ENCODE measurements at places on chromosomes 13 and 19.
A peak's percentile ranks its signal among the peaks of the same experiment; 100 is the strongest.

GRCh38 chr19:13121551-13122274 is 3.6 kb downstream of the NACC1 start:
- DNase-seq, result peak; percentile 62

GRCh38 chr19:408902-409515 is at the start of gene C2CD4C:
C2CD4C (minus strand) TSS chr19:409147; CDS start chr19:408361, 786 bp downstream.
- no peak for DNase-seq

DNA sequence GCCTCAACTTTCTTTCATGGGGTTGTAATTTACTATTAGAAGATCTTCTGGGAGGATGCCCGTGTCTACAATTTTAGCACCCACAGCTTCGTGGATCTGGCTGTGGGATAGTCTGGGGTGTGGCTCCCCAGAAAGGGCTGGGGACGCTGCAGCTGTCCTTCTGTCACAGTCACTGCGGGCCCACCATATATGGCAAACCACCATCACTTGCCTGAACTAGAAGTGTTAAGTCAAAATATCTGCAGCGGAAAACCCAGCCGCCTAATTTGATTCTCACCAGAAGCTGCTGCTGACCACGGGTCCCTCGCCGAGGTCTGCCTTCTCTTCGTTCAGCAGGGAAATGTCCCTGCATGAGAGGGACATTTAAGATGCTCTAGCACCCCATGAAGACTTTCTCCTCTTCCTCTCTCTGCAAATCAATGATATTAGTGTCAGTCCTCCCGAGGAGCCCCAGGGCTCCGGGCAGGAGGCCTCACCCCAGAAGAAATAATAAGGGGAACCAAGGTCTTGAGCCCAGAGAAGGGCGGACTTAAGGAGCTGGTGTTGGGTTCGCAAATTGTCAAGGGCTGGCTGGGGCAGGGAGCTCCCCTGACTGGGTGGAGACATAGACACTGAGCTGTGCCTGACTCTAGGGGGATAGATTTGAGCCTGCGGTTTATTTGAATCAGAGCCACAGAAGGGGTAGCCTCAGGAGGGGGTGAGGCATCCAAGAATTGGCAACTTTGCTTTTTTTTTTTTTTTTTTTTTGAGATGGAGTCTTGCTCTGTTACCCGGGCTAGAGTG is 3.0 kb upstream of the MATK start:
- no peak for DNase-seq

GRCh38 chr19:47854459-47854858 is 4.6 kb upstream of the TPRX2 start:
- no peak for DNase-seq

GRCh38 chr13:44148159-44148914 is 225.3 kb upstream of the SERP2 start:
- DNase-seq, result no peak

DNA sequence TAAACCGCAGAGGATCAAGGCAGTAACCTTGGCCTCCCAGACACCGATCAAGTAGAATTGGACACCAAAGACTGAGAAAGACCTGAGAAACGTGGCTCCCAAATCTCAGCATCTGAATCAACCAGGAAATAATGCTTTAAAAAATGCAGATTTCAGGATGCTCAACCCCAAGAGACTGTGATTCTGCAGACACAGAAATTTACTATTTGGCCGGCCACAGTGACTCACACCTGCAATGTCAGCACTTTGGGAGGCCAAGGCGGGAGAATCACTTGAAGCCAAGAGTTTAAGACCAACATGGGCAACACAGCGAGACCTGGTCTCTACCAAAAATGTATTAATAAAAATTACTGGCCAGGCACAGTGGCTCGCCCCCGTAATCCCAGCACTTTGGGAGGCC is 6.2 kb downstream of the ABCC4 start:
- DNase-seq, result no peak

DNA sequence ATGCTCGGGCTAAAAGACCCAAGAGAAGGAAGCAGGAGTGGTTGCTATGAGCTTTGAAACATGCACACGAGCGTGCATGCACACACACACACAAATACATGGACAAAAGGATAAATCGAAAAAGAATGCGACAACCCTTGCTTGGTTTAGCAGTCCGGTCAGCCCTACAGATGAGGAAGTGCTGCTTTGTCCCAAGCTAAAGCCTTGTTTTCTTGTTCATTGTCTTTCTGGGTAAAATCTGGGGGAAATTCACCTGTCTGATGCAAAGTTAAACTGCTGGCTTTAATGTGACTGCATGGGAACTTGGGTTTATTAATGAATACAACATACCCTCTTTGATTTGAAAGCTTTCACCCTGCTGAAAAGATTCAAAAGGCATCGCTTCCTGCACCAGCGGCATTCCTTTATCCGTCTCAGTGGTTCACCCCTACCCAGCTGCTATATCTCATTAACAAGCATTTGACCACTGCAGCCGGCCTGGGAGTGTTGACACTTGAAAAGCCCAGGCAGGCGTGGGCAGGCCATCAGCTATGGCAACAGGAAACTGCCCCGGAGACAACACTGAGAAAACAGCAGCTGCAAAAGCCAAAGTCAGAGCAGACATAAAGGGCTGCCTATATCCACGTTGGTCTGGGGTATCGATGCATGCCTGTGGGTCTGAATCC is 301.7 kb downstream of the NDFIP2 start:
- peak; percentile 45 for DNase-seq

DNA sequence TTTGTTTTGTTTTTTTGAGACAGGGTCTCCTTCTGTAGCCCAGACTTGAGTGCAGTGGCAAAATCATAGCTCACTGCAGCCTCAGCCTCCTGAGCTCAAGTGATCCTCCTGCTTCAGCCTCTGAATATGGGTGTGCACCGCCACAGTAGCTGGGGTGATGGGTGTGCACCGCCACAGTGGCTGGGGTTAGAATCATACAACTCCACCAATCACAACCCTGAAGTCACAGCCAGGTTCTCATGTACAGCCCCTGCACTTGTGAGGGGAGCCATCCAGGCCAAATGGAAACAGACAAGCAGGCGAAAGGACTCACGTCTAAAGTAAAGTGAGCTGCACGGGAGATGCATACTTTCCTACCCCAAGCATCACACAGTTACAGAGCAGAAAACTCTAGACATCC is 63.1 kb upstream of the RANBP3 start:
- no peak for DNase-seq

DNA sequence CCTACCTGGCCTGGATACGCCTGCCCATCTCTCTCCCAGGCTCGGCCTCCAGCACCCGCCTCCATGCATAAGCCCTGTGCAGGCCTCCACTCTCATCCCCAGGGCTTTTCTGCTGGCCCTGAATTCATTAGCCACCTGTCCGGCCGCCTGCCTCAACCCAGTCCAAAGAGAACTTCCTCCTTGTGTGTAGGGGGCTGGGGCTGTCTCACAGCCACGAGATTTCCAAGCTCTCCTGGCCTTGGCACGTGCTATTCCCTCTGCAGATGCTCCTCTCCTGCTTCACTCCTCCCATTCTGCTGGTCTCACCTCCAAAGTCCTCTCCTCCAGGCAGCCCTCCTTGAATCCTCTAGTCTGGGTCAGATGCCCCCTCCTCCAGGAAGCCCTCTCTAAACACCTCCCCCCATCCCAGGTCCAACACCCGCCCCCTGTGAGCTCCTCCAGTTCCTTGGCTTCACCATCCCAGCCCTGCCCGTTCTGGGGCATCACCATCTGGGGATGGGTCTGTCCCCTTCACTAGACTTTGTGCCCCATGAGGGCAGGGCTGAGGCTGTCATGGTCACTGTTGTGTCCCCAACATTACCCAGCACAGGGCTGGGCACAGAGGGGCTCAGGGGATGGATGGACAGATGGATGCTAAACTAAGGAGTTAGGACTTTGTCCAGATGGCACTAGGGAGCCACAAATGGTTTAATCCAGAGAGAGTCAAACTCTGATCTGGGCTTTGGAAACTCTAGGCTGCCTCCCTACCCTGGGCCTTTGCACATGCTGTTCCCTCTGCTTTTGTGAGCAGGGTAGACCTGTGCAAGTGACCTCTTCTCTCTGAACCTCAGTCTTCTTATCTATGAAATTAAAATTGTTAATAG is 14.8 kb downstream of the MEIS3 start:
- no peak for DNase-seq

DNA sequence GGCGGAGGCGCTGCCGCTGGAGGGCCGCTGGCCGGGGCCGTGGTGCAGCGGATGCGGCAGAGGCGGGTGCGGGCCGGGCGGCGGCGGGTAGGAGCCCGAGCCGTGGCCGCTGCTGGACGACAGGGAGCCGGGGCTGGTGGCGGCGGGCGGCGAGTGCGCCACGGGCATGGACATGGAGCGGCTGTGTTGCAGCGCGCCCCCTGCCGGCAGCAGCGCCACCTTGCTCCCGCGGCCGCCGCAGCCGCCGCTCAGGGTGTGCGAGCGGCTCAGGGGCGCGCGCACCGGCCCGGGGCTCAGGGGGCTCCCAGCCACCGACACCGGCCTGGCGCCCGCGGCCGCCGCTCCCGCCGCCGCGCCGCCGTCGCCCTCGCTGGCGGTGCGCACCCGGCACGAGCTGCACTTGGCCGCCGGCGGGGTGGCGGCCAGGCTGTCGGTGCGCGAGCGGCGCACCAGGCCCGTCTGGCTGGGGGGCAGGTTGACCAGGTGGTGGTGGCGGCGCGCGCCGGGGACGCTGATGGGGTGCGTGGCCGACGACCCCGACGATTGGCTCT is 1.7 kb downstream of the IRS2 start:
- DNase-seq, result no peak

GRCh38 chr13:25067064-25067463 is 28.9 kb upstream of the PABPC3 start:
- no peak for DNase-seq

- no peak for DNase-seq
These were observed 108.8 kb downstream of the SIPA1L3 start for GRCh38 chr19:38015761-38016160.

GRCh38 chr13:113475280-113475679 is 15.2 kb downstream of the DCUN1D2 start:
- DNase-seq, result no peak

- DNase-seq, result no peak
These were observed 754.3 kb upstream of the ARGLU1 start for GRCh38 chr13:107322228-107322627.

- no peak for DNase-seq
These were observed 55.2 kb upstream of the DACH1 start for GRCh38 chr13:71922194-71922593.

GRCh38 chr13:66506979-66507378 is 723.2 kb downstream of the PCDH9 start:
- DNase-seq, result no peak

GRCh38 chr13:22432690-22433089 is 748.1 kb upstream of the SGCG start:
- DNase-seq, result no peak

GRCh38 chr19:11450570-11451326 is 15.3 kb downstream of the PRKCSH start:
- no peak for DNase-seq

DNA sequence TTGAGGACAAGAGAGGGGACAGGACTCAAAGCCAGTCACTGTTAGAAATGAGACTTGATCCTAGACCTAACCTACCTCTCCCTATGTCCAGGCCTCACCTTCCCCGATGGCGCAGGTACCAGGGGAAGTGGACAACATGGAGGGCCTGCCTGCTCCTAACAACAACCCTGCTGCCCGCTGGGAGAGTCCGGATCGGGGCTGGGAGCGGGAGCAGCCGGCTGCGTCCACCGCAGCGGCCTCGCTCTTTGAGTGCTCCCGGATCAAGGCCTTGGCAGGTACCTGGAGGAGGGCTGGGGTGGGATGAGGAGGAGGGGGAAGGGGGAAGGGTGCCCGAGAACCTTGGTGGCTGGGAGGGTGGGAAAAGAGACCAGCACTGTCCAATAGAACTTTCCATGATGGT is 5.7 kb downstream of the SPTBN4 start:
- no peak for DNase-seq

DNA sequence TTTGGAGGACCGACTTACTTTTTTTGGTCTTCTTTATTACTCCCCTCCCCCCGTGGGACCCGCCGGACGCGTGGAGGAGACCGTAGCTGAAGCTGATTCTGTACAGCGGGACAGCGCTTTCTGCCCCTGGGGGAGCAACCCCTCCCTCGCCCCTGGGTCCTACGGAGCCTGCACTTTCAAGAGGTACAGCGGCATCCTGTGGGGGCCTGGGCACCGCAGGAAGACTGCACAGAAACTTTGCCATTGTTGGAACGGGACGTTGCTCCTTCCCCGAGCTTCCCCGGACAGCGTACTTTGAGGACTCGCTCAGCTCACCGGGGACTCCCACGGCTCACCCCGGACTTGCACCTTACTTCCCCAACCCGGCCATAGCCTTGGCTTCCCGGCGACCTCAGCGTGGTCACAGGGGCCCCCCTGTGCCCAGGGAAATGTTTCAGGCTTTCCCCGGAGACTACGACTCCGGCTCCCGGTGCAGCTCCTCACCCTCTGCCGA is 409 bp downstream of the FOSB start:
- peak; percentile 31 for DNase-seq

GRCh38 chr19:10680545-10681135 is 20.6 kb upstream of the QTRT1 start:
- no peak for DNase-seq

DNA sequence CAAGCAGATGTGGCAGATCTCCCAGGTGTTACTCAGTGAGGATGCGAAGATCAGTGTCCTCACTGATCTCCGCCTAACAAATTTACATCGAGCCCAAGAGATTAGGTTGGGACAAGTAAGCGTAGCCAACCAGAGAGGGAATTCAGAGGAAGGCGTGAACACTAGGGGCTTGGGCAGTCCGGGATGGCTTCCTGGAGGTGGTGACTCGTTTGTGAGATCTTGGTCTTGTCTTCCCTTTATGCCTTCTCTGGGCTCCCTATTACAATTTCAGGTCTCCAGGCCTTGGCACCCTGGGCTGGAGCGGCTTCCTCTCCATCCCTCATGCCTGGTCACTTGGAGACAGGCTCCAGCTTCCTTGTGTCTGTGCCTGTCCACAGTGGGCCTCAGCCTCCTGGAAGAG is 6.2 kb downstream of the SF3A2 start:
- DNase-seq, result no peak

- DNase-seq, result no peak
These were observed 10.9 kb downstream of the B3GNT8 start for GRCh38 chr19:41416194-41416674.

DNA sequence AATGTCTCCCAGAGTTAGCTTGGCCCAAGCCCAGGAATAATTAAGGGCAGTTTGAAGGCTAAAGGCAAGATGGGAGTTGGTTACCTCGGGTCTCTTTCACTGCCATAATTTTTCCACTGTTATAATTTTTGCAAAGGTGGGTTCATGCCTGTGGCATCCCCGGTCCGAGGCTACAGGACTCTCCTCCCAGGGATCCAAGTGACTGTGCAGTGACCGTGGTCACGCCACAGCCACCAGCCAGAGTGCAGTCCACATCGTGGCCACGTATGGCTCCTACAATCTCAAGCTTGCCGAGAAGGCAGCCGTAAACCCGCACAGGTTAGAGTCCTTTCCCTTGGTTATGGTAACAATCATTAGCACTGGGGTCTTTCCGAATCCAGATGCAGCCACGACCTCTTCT is 36.8 kb downstream of the C13orf46 start:
- DNase-seq, result no peak

- no peak for DNase-seq
These were observed at the start of gene CNFN for GRCh38 chr19:42389899-42390298. CNFN (minus strand) TSS chr19:42390297; CDS start chr19:42389037, 1,260 bp downstream.

DNA sequence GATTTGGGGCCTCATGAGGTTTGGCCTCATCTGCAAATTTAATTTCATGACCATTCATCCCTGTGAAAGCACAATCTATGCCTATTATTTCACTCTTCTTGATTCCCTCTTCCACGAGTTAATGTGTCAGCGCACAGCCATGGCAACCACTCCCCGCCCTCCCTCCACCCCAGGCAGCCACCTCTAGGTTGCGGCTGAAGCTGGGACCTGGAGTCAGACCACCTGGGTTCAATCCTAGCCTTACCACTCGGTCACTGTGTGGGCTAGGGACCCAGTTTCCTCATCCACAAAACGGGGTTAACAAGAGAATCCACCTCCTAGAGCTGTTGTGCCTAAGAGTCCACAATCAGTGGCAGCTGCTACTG is 9.8 kb downstream of the CHST8 start:
- no peak for DNase-seq

GRCh38 chr19:38853214-38853613 is 3.4 kb upstream of the HNRNPL start:
- DNase-seq, result no peak
